ENCODE measurements at places on chromosomes 7 and 10. TPM values are rescaled to one million over a fixed set of nuclear protein-coding genes. Genes with fewer than 3 reads are reported as not detected.

Gene MEIG1
- 1.00 TPM for total RNA-seq

Gene GRM3
- not detected for total RNA-seq

Gene TAS2R41
- not detected for total RNA-seq

Gene GARIN1A
- total RNA-seq: 1.2 TPM

Gene SEC31B
- 2.2 TPM for total RNA-seq

Gene WAPL
- 14.6 TPM for total RNA-seq

Gene SLC13A1
- total RNA-seq: not detected

Gene C10orf62
- not detected for total RNA-seq

Gene TMEM213
- not detected for total RNA-seq

Gene VWDE
- 0.29 TPM for total RNA-seq

Gene HOXA1
- 3.8 TPM for total RNA-seq

Gene CRTAC1
- 1.3 TPM for total RNA-seq

Gene LRRC4
- total RNA-seq: not detected
